ENCODE measurements at places on chromosomes 1 and 21. TPM values are rescaled to one million over a fixed set of nuclear protein-coding genes. Genes with fewer than 3 reads are reported as not detected.

- no peak for DNase-seq
Measured at GRCh38 chr1:74481607-74482006, 30.8 kb downstream of the LRRC53 start.

DNA sequence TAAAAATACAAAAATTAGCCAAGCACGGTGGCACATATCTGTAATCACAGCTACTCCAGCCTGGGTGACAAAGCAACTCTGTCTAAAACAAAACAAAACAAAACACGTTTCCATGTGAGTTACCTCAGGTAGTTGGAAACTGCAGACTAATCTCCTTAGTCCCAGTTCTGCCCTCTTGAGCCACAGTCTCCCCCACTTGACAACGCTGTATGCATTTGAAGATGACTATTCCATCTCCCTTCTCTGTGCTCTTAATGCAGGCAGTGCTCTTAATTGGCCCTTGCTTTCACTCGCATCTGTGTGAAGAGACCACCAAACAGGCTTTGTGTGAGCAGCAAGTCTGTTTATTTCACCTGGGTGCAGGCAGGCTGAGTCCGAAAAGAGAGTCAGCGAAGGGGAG, 19.6 kb upstream of the DHCR24 start:
- DNase-seq: no peak

- DNase-seq: no peak
Measured at GRCh38 chr1:86852289-86852688, 61.6 kb downstream of the SELENOF start.

- peak; percentile 90 for DNase-seq
Measured at GRCh38 chr1:156689035-156689952, 12.1 kb upstream of the NES start.

DNA sequence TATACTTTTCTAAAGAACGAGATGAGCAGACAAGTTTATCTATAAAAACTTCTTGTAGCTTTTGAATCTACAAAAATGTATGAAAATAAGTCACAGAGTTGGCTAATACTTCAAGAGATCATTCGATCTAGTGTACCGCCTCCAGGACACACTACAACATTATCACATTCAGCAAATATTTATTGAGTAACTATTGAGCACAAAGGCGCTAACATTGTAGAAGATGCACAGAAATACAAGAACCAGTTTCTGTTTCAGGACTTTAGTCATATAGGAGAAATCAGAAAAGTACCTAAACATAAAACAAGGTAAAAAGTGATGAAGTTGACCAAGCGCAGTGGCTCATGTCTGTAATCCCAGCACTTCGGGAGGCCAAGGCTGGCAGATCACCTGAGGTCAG, 20.6 kb downstream of the WASF2 start:
- no peak for DNase-seq

DNA sequence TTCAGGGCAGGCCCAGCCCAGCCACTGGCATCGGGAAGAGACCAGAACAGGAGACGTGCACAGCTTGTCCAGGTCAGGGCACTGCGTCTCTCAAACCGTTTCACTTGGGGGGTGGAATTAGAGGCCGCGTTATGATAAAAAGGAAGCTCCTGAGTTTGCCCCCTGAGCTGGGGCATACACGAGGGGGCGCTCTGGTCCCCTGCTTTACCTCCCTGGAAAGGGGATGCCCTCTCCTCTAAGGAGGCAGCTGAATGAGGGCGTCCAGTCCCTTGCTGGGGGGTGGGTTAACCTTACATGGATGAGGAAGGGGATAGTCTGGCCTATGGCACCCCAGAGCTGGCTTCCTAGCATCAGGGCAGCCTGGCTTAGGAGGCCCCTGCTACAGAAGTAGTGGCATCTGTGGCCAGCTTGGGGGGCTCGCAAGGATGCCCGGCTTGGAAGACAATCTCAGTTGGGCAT, 2.3 kb downstream of the MYOG start:
- no peak for DNase-seq

DCST1 gene
- total RNA-seq: not detected

PKN2 gene
- 31.3 TPM for total RNA-seq

Data from posterior vena cava (tissue), 2 donors.